ENCODE measurements at places on chromosomes 16 and 17.

GRCh38 chr17:62705156-62705777, 77.8 kb downstream of the MRC2 start:
- no peak for DNase-seq

- DNase-seq = no peak
Observed at GRCh38 chr16:2860826-2861567, 3.0 kb upstream of the PRSS22 start.

DNA sequence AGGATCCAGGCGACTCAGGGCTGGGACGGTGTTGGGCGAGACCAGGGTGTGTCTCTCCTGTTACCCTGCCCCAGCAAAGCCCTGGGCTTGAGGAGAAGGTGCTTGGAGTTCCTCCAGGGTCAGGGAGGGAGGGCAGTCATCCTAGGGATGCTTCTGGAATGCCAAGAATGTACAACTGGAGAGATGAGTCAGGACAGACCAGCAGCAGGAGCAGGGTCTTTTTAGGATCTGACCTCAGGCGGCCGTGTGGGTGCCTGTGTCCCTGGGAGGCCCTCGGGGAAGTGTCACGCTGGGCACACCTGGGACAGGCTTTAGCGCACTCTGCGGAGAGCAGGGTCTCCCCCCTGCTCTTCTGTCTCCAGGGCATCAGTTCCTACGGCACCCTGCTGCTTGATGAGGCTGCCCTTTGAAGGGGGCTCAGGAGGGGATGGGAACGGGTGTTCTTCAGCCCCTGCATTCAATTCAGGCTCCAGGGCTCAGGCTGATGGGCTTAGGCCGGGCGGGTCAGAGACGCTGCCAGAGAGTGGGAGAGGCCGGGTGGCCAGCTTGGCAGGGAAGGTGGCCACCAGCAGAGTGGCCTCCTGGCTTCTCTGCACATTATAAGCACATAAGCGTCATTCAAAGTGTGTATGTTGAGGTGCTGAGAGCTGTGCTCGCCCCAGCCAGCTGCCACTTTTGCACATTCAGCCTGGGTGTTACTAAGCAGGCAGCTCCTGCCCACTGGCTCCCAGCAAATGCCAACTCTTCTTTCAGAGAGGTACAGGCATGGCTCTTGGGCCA, 8.4 kb upstream of the MTSS2 start:
- DNase-seq = no peak

- no peak for DNase-seq
Observed at GRCh38 chr17:45197108-45197507, 24.6 kb upstream of the FMNL1 start.

DNA sequence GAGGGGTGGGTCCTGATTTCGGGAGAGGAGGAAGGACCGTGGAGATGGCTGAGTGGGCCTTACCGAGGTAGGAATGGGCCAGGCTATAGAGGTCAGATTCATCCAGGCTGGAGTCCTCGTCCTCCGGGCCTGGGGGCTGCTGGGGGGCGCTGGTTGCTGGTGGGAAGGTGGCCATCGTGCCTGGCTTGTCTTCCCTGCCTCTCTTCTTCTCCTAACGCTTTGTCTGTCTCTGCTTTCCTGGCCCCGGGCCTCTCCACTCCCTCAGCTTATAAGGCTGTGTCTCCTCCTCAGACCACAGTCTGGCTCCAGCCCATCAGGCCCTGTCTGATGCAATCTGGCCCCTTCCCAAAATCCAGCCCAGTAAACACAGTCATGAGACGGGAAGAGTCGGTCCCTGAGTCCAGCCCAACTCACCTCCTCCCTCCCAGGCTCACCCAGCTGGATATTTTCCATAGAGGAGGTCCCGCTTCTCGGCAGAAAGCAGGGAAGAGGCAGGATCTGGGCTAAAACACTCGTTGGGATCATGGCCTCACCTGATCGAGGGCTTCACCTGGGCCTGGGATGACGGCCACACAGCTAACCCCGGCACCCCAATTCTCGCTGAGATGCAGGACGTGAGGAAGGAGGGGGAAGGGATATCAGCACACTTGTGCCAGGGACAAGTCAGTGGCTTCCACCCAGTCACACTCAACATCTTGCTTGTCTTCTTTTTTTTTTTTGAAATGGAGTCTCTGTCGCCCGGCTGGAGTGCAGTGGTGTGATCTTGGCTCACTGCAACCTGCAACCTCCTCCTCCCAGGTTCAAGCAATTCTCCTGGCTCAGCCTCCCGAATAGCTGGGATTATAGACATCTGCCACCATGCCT, at the start of gene NUPR1:
TSS of gene NUPR1 (minus strand) at position 242 of the 864 bp plus-strand sequence. CDS start at position 175, 67 bp downstream.
- no peak for DNase-seq

GRCh38 chr16:29730649-29731048, 15.1 kb downstream of the C16orf54 start:
- DNase-seq = no peak

DNA sequence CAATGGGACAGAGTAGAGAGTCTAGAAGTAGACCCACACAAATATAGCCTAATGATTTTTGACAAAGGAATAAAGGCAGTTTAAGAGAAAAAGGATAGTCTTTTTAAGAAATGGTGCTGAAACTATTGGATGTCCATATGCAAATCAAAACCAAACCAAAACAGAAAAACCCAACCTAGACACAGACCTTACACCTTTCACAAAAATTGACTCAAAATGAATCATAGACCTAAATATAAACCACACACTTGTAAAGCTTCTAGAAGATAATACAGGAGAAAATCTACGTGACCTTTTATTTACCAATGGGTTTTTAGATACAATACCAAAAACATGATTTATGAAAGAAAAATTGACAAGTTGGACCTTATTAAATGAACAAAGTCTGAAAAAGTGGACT, 66.4 kb upstream of the MPHOSPH6 start:
- no peak for DNase-seq

DNA sequence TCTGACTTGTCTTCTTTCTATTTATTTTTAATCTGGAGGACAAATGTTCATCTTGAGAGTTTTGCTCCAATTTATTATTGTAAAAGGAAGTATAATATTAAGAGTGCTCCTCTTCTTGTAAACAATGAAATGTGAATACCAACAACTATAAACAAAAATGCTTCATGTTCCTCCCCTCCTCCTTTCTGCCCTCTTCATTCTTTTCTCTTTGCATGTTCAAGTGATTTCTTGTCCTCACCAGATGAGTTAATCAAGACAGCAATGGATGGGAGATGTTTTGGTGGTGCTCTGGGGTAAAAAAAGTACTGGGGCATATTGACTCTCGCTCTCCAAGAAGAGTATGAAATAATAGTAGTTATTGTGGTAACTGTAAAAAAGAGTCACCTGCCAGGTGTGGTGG, 24.3 kb downstream of the ITGB3 start:
- no peak for DNase-seq

- no peak for DNase-seq
Observed at GRCh38 chr17:1112875-1113274, 66.9 kb downstream of the ABR start.

DNA sequence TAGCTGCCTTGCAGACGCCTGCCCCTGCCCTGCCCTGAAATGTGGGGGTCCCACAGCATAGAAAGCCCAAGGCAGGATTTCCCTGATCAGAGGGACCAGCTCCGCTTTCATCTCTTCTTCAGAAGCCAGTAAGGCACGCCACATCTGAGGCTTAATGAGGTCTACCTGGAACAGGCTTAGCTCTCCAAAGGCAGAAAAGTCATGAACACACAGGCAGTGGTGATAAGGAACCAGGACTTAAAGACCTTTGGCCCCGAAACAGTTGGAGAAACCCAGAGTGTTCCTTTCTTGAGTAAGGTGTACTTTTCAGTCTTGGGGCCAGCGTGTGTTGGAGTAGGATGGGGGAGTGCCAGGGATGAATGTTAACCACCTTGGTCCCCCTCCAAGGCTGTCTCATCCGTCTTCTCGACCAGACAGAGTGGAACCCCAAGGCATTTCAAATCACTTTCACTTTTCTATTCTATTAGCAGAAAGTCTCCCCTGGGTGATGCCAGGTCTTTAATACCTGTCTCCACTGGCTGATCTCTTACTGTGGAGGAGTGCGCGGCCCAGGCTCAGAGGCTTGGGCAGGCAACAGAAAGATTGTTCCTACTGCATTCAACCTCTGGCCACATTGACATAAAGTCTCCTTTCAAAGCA, 43.9 kb downstream of the TMEM186 start:
- DNase-seq = no peak

- no peak for DNase-seq
Observed at GRCh38 chr17:78944956-78945355, 19.8 kb upstream of the TIMP2 start.

- no peak for DNase-seq
Observed at GRCh38 chr16:14101415-14101814, 30.3 kb downstream of the MRTFB start.

DNA sequence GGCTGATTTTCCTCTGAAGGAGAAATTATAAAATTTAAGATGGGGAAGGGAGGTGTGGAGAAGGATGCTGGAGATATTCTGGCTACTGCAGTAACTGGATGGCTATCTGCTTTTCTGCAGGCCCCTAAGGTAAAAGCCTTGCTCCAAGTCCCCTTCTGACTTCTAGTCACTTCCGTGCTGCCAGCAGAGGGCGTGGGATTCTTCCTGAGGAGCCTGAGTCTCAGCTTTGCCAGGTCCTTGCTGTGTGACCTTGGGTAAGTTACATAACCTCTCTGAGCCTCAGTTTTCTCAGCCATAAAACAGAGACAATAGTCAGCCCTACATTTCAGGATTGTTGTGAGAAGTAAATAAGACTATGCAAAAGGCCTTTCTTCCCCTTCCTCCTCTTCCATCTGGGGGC, 24.3 kb upstream of the TMEM220 start:
- DNase-seq = no peak

- DNase-seq = no peak
Observed at GRCh38 chr16:51523400-51523799, 372.3 kb upstream of the SALL1 start.

DNA sequence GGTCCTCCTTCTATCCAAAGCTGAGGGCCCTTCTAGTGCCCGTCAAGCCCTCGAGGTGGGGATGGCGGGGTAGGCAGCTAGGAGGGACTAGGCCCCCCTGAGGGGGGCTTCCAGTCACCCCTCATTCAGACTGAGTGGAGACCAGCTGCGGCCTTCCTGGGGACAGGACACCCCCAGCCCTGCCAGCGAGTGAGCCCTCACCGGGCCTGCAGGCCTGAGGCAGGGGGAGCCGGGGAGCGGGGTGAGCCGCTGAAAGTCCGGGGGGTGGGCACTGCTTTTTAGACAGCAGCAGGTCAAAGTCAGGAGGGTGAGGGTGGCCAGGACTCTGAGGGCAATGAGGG, 8.7 kb upstream of the KREMEN2 start:
- no peak for DNase-seq

- DNase-seq = no peak
Observed at GRCh38 chr17:73481676-73482075, 162.6 kb downstream of the SDK2 start.

GRCh38 chr16:72112452-72112792, 18.8 kb downstream of the DHX38 start:
- no peak for DNase-seq

GRCh38 chr17:1785930-1786329, 24.1 kb downstream of the SERPINF1 start:
- no peak for DNase-seq

GRCh38 chr16:74999219-74999608, 390 bp downstream of the ZNRF1 start:
- peak; percentile 7 for DNase-seq

GRCh38 chr17:48368352-48368908, 61.6 kb downstream of the SKAP1 start:
- DNase-seq = no peak

DNA sequence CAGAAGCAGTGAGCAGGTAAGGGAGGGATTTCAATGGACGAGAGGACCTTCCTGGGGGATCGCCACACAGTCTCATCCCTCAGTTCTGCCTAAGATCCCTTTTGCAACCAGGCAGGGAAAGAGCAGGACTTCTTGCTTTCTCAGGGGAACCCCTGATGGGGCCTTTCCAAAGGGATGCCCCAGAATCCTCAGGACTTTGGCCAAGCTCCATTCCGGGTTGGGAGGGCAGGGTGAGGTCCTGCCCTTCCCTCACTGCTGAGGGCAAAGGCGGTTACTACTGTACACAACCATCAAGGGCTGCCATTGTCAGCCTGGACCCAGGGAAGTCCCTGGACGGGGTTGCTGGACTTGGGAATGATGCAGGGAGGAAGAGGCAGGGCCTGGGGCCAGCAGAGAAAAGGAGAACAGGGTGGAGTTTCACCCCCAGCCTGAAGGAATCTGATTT, 9.7 kb downstream of the PRR29 start:
- no peak for DNase-seq

DNA sequence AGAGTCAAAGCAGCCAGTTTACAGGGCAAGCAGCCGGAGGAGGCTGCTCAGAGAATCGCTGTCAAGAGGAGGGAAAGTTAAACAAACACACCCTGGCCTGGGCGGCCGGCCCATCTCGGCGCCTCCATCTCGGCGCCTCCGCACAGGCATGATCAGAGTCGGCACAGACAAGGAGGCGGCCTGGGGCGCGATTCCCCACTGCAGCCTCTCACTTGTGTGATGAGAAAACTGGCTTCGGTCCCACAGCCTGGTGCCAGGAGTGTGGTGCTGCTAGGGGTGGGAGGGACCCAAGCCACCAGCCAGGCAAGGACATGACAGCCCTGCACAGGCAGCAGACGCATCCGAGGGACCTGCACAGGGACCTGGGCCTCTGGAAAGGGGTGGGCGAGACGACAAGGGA, 17.7 kb downstream of the SLC38A10 start:
- no peak for DNase-seq

GRCh38 chr17:9204637-9205329, 183.5 kb downstream of the NTN1 start:
- DNase-seq = no peak

GRCh38 chr16:30946671-30947540, 2.0 kb upstream of the ORAI3 start:
- no peak for DNase-seq

DNA sequence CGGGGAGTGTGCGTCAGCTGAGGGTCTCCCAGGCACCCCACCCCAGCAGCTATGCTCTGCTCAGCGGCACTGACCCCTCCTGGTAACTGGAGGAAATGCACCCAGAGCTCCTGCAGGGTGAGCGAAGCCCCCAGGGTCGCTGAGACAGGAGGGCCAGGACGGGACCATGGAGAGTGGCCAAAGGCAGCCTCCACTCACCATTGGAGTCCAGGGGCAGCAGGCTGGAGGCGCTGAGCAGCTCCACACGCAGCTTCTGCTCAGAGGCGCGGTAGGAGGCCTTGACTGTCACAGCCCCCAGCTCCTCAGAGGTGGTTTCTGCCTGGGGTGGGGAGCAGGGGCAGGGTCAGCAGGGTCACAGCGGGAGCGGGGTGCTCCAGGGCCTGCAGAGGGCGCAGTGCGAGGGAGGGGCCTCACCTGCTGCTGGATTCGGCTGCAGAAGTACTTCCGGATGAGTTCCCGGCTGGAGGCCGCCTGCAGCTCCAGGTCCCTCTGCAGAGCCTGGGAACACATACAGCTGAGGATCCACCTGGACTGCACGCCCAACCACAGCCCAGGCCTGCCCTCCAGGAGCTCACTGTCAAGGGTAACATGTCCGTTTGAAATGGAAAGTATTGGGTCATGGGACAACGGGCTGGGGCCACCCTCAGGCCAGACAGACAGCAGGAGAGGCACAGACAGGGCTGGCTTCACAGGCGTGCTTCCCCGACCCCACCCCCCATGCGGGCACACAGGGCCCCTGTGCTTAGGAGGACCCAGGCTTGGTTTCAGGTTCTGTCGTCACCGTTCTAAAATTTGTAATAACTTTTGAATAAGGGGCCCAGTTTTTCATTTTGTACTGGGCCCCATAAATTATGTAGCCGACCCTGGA, 13.8 kb downstream of the UNC13D start:
- DNase-seq = no peak
